ENCODE measurements at places on chromosomes 5 and 9. TPM values are rescaled to one million over a fixed set of nuclear protein-coding genes. Genes with fewer than 3 reads are reported as not detected.

Gene ITK
- not detected for total RNA-seq

DNA sequence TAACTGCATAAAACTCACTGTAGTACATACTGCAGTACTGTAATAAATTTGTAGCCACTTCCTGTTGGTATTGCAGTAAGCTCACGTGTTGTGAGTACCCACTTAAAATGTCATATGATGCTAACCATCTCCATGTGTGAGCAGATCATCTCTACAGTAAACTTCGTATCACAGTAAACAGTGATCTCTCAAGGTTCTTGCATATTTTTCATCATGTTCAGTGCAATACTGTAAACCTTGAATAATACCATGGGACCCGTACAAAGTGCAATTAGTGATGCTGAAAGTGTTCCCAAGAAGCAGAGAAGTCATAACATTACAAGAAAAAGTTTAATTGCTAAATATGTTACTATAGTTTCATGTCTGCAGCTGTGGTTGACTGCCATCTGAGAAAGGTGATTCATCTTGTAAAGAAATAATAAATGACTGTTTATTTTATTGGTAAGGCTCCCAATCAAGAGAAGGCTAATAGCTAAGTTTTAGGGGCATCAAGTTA lies 253.8 kb upstream of the POU5F2 start:
- DNase-seq = no peak
- peaks cover 9% of the 10 kb centered on the region for H3K4me1 ChIP-seq
- H3K27me3 ChIP-seq = no peaks in the 10 kb centered on the region
- H3K36me3 ChIP-seq = no peaks in the 10 kb centered on the region
- H3K4me3 ChIP-seq = no peak overlapping the region

- H3K4me1 ChIP-seq = peaks cover 86% of the 10 kb centered on the region
- peaks cover 92% of the 10 kb centered on the region for H3K27me3 ChIP-seq
- peak overlapping the region; percentile 15 for H3K27ac ChIP-seq
- peak; percentile 50 for DNase-seq
- H3K4me3 ChIP-seq = peak overlapping the region; percentile 83
These were observed 9.6 kb upstream of the LHX2 start for GRCh38 chr9:124001866-124002525.

Gene PALM2AKAP2
- 3.9 TPM for total RNA-seq

GRCh38 chr5:52498607-52499006 lies 289.1 kb upstream of the ITGA1 start:
- no peaks in the 10 kb centered on the region for H3K36me3 ChIP-seq
- no peaks in the 10 kb centered on the region for H3K27me3 ChIP-seq
- no peak for DNase-seq
- no peak overlapping the region for H3K27ac ChIP-seq
- H3K4me1 ChIP-seq = peaks cover 13% of the 10 kb centered on the region
- H3K4me3 ChIP-seq = no peak overlapping the region

GRCh38 chr5:31436851-31437250 lies 95.0 kb downstream of the DROSHA start:
- H3K36me3 ChIP-seq = peaks cover 9% of the 10 kb centered on the region
- no peak overlapping the region for H3K27ac ChIP-seq
- H3K4me1 ChIP-seq = no peaks in the 10 kb centered on the region

Gene MVB12B
- total RNA-seq = 16.1 TPM

DNA sequence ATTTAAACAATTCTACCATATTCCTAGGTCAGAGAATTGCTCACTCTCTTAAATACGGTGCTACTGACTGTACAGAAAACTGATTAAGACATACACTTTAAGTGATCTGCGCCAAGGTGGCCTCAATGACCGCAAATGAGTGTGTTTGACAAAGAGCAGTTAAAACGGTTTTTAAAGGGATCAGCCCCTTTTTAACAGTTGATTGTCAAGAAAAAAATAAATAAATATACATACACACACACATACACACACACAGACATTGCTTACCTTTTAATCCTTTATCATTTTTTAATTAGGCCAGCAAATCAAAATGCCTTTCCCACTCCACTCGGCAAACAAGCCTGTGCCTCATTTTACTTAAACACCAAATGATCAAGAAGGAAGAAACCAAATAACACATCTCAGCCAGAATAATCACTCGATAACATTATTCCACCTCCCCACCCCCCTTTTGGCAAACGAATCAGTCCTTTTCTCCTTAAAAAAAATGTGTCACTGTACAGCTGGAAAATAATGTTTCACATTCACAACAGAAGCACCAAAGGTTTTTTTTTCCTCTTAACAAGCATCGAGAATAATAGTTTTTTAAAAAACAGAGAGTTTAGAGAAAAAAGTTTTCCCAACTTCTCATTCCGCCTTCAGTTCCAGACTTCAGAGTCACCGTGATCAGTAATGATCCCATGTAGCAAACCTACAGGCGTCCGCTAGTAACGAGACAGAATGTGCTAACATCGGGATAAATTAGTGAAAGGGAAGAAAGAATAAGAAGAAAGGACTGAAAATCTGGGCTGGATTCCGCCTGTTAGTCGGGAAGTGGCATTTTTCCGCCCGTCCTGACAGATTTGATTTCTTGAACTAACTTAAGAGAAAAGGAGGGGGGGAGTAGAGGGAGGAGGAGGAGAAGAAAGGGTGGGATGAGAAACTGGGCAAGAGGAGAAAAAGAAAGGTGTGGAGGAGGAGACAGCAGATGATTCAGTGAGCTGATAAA lies at the start of gene ZNF608:
ZNF608 (minus strand) TSS at position 712 of the 988 bp plus-strand sequence. CDS start 1,650 bp downstream, outside the sequence.
- peak within 1 kb of the TSS; percentile 96 for H3K27ac ChIP-seq
- no peaks in the 10 kb centered on the region for H3K27me3 ChIP-seq
- peak; percentile 77 for DNase-seq
- no peaks in the 10 kb centered on the region for H3K36me3 ChIP-seq
- H3K4me3 ChIP-seq = peak within 1 kb of the TSS; percentile 69

Gene RMRP
- total RNA-seq = 1,307 TPM
